ENCODE measurements at places on chromosomes 4 and X. TPM values are rescaled to one million over a fixed set of nuclear protein-coding genes. Genes with fewer than 3 reads are reported as not detected.

The HGFAC gene
- under 0.01 TPM for total RNA-seq

The NPY2R gene
- total RNA-seq, result under 0.01 TPM

The CSN1S1 gene
- not detected for total RNA-seq

The CFI gene
- 1.6 TPM for total RNA-seq

The TBX22 gene
- not detected for total RNA-seq

The STARD8 gene
- total RNA-seq, result 8.9 TPM

The NPY1R gene
- total RNA-seq, result not detected

The MAGEB16 gene
- total RNA-seq, result not detected

The STBD1 gene
- 1.9 TPM for total RNA-seq

The TEX13B gene
- total RNA-seq, result not detected

The CLGN gene
- total RNA-seq, result 1.3 TPM

The CFAP99 gene
- total RNA-seq, result 0.27 TPM

The RPL36A gene
- total RNA-seq, result 71.6 TPM

The SPP1 gene
- 2.2 TPM for total RNA-seq
